Naive thymus-derived CD8-positive, alpha-beta T cell (primary cell): ENCODE measurements at places on chromosomes 2 and 18. TPM values are rescaled to one million over a fixed set of nuclear protein-coding genes. Genes with fewer than 3 reads are reported as not detected.

DNA sequence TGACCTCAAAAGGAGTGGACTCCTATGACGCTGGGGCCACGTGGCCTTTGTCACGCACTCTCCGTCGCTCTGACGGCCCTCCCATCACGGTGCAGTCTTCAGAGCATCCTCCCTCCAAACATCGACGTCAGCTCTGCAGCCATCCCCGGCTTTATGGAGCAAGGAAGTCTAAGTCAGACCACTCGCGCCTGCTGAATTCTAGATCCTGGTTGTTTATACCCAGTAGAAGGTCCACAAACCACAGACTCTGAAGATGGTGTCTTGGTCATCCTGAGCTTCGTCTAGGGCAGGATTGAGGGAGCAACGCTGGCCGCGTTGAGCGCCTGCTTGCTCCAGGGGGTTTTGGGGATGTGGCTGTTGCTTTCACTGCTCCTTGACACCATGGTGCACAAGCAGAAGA lies 228.0 kb upstream of the SALL3 start:
- no peak for DNase-seq

DNA sequence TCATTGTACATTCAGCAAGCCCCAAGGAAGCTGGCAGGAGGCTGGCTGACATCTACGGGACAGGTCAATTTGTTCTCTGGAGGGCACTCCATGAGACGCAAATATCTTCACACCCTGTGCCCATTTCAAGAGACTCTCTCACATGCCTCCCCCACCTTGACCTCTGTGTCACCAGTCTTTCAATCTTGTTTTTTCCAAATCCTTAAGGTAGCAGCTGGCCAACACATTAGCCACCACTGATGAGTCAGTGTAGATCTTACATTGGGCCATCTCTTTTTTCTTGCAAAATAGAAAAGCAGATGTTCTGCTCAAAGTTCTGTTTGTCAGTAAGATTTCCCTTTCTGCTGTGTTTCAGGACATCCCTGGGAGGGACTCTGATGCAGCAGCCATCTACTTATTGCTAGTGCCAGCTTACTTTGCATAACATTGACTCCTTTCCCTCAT lies 1.7 kb upstream of the DPP4 start:
- DNase-seq: no peak

Gene GRB14
- polyA plus RNA-seq: not detected

DNA sequence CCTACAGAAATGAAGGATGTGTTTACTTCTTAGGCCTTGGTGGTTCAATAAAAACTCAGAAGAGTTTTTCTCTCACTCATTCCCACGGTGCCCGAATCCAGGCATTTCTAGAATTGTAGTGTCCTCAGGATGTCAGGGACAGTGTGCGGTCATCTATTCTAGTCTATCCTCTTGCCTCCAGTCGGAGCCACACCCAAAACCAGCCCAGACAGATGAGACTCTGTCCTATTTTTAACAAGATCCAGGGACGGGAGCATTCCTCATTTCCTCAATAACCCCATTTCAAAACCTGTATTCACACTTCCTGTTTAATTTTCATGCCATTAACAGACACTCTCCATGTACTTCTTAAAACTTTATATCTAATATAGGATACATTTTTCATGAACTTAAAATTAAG lies 11.6 kb upstream of the RBMS1 start:
- no peak for DNase-seq

DNA sequence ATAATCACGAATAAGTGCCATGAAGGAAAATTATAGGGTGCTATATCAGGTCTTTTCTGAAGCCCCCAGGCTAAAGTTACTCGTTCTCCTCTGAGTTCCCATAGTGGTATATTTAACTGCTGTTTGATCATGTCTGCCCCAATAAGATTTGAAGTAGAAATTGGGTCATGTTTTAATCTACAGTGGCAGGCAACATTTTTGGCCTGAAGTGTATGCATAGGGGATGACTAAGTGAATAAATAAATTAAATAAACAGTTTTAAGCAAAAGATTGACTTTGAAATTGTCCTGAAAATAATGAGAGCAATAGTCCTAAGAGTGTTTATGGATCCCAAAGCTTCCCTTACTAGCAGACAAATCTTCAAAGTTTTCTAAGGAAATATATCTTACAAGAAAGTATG lies 500.9 kb downstream of the TNS1 start:
- DNase-seq: no peak

Gene RNF125
- 49.1 TPM for polyA plus RNA-seq

DNA sequence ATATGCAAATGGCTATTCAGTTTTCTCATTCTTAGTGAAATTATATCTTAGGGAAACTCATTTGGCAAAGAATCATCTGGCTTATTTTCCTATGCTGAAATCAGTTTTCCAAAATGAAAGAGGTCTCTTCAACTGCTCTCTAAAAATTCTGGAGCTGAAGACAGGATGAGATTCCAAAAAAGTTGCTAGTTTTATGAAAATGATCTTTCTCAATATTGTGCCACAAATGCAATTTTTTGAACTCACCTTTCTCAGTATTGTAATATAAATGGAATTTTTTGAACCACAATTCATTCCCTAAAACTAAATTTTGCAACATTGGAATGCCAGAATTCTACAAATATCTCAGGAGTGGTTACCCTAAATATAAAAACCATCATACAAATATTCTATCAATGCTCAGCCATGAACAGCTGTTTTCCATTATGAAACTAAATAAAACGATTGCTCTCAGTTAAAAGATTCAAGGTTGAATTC lies 147.7 kb upstream of the PKDCC start:
- no peak for DNase-seq

DNA sequence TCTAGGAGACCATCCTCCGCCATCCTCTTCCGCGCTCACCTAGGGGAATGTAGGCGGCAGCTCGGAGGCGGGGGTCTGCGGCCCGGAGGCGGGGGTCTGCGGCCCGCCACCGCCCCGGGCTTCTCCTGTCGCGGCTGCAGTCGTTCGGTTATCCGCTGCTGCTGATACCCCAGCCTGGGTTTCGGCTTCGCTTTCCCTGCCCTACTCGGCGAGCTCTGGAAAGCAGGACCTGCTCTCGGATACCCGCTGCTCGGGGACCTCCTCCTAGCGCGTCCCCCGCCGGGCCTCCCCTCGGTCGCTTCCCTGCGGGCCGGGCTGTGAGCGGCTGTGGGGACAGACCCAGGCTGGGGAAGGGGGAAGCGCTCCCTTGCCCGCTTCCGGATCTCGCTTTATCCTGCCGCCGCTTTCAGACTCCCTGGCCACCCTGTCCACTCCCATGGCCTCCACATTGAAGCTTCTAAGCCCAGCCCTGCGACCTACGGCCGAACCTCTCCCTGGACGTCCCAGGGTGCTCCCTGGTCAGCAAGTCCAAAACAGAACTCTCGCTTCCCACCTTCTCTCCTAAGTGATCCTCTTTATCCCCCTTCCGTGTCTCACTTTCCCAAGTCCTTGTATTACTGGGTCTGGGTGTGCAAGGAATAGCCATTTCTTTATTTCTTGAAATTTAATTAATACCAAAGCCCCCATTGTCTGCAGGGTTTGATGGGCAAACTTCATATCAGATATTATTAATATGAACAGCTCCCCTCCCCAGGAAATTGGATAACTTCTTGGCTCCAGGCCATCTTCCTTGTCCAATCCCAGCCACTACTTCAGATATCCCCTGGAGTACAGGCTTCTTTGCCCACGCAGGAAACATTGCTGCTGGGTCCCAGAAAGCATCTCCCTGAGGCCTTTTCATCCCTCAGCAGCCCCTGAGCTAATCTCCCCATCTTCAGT lies 769 bp downstream of the FKBP1B start:
- DNase-seq: peak; percentile 16

Gene XDH
- polyA plus RNA-seq: not detected

GRCh38 chr18:58505181-58505580 lies 123.7 kb downstream of the ALPK2 start:
- DNase-seq: peak; percentile 52

DNA sequence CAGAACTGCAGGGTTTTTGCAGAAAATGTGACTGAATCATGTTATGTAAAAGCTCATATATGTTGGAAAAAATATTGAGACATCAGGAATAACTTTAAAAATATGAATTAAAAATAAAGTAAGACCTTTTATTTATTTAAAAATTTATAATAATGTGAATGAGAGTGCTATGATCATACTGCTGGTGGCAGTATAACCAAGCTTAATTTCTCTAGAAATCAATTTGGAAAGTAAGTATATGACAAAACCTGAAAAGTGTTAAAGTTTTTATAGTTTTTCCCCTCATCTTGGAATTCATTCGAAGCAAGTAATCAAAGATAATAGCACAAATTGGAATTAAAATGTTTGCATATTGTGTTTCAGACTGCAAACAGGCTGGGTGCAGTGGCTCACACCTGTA lies 7.5 kb downstream of the SLC39A10 start:
- no peak for DNase-seq

Gene GREB1
- polyA plus RNA-seq: 0.05 TPM

DNA sequence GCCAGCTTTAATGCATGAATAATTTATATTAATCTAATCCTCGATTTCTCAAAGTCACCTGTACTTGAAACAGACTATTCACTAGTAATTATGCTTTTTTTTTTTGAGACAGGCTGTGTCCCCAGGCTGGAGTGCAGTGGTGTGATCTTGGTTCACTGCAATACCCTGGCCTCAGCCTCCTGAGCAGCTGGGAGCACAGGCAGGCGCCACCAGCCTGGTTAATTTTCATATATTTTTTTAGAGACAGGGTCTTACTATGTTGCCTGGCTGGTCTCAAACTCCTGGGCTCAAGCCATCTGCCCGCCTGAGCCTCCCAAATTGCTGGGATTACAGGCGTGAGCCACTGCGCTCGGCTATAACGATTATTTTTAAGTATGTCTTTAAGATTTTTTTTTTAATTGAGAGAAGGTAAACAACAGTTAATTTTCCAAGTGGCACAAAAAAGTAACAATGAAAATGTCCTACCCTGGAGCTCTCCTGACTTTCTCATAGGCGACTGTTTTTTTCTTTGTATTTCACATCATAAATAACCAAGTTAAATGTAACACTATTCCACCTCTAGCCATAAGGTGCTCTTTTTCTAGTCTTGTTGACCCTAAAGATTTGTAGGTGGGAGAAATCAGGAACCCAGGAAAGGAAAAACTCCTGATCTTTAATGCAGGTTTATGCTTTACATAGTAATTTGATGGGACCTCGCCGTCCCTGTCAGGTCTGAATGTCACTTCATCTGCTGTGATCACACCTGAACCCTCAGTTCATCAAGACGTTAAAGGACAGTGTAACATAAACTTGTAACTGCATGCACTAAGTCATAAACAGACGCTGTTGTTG lies 1.3 kb upstream of the ANKRD12 start:
- DNase-seq: no peak

DNA sequence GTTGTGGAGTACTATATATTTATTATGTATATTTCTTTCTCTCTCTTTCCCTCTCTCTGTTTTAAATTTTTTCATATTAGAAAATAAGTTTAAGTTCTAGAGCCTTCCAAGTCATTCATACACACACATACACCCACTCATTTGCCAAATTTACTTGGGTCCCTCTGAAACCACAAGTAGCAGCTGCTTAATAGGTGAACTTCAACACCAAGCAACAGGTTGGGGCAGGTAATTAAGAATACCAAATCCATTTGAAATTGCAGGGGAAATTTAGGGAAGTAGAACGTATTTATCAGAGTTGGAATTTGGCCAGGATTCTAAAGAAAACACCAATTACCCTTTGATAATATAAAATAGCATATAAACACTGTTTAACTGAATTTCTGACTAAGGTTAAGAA lies 75.0 kb upstream of the RBBP8 start:
- no peak for DNase-seq

DNA sequence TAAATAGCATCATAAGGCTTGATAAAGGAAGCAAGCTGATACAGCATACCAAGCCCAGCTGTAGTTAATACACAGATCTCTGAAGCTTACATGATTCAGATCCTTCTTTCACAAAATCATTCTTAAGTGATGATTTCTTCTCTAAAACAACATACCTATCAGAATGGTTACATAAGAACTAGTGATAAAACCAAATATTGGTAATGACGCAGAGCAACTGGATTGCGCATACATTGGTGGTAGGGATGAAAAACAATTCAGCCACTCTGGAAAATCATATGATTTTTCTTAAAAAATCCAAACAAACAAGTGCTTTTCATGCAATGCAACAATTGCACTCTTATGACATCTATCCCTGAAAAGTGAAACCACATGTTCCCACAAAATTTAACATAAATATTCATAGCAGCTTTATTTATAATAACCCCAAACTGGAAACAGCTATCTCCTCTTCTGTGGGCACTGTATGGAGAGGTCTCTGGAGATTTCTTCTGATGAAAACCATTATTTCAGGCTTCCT lies 153.6 kb upstream of the DSEL start:
- no peak for DNase-seq

DNA sequence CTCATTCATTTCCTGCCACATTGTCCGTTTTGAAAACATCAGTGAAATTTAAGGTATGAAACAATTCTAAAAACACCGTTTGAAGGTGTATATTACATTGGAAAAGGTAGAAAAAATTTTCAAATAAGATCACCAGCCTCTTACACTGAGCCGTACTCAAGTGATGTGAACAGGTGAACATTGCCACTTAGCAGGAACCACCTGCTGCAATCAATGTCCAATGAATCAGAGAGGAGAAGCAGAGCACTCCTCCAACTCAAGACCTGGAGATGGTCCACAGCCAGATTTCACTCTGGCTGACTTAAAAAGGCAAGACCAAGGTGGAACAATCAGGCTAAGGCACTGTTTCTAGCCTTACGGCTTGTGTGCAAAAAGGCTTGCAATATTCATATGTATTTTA lies 110.3 kb upstream of the TTN start:
- no peak for DNase-seq

GRCh38 chr2:233247744-233248143 lies 3.7 kb upstream of the ATG16L1 start:
- no peak for DNase-seq

- no peak for DNase-seq
These were observed 129.8 kb downstream of the PDE11A start for GRCh38 chr2:177942731-177943130.

DNA sequence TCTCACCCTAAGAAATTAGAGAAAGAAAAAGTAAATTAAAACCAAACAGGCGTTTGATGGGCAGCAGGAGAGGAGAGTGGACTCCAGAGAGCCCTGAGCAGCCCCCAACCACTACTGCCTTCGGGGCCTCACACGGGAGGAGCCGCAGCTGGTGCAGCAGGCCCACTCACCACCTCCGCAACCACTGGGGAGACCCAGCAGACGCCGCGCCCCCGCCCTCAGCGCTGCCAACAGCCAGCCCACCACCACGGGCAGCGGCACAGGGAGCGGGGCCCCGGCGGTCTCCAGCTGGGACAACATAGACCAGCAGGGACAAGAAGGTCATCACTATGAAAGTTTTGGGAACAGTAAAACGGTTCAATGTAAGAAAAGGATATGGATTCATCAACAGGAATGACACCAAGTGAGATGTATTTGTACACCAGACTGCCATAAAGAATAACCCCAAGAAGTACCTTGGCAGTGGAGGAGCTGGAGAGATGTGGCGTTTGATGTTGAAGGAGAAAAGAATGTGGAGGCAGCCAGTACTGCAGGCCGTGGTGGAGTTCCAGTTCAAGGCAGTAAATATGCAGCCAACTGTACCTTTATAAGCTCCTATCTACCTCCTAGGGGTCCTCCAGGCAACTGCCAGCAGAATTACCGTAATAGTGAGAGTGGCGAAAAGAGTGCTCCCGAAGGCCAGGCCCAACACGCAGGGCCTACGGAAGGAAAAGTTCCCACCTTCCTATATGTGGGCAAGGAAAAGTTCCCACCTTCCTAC lies 76.5 kb downstream of the OLA1 start:
- no peak for DNase-seq
